Cortex of kidney (tissue), 1 donor: ENCODE measurements at places on chromosomes 7 and 10.

GRCh38 chr7:27825891-27826290 lies 85.9 kb downstream of the TAX1BP1 start:
- no peak for DNase-seq

DNA sequence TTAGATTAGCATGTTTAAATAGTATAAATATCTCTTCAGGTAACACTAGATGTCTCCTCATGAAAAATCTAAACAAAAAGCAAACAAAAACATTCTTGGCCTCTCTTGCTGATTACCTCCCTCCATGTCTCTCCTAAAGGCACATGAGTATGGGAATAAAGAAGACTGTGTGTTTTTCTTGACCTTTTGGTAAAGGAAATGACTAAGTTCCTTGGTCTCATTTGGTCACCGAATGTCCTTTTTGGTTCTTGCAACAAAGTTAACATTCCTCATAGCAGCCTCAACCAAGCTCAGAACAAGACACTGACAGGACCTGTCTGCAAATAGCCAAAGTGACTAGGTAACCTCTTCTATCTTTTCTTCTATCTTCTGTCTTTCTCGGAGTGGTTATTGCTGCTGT lies 35.5 kb downstream of the POM121L12 start:
- DNase-seq: no peak

- DNase-seq: no peak
Measured at GRCh38 chr7:155408651-155409586, 49.0 kb upstream of the EN2 start.

DNA sequence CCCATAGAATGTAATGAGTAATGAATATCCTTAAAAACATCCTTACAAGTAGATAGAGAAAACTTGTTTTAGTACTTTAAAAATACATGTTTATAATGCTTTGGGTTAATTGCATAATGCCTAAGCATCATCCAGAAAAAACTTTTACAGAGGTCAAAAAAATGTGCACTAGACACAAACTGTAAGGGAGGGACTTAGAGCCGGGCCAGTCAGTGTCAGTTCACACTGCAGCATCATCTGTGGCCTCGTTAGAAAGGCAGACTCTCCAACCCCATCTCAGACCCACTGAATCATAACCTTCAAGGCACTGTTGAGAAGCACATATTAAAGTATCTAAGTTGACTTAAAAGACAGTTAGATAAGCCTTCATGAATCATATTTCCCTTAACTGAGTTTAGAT lies 230.1 kb upstream of the PRPS1L1 start:
- no peak for DNase-seq

- DNase-seq: no peak
Measured at GRCh38 chr10:87634311-87634710, 25.4 kb upstream of the PAPSS2 start.

- no peak for DNase-seq
Measured at GRCh38 chr10:75000748-75001321, 110.6 kb upstream of the SAMD8 start.

DNA sequence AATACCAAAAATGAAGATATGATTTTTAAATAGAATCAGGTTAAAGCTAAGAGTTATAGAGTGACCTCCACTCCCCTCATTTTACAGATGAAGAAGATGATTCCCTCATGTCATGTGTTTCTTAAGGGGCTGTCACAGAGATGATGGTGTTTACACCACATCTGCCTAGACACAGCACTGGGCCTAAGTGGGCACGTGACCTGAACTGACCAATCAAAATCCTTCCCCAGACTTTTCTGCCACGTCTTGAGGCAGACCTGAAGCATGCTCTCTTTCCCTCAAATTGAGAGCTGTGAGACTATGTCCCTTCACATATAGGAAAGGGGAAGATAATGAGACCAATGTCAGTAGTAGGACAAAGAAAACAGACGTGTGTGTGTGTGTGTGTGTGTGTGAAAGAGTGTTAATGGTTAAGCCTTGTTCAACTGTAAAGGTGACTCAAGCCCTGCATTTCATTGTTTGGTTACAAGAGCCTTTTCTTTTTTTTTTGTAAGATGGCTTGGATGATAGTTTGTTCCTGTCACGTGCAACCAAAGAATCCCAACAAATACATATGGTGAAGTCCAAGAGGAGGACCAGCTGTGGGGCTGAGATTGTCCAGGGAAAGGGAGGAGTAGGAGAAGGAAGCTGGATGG lies 172.8 kb upstream of the AOAH start:
- DNase-seq: no peak

- DNase-seq: no peak
Measured at GRCh38 chr7:141325275-141325674, 225.9 kb upstream of the AGK start.

DNA sequence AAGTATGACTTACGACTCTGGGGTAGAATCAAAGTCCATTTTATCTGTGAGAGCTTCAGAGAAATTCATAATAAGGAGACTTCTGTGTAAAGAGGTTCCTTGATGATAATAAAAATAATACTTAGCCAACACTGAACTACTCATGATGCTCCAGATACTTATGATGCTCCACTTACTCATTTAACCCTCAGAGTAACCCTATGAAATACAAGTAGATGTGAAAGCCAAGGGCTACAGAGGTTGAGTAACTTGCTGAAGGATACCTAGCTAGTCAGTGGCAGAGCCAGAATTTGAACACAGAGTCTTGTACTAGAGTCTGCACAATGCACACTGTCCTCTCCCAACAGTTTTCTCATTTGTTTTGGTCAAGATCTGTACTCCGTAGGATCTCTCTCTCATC lies 89.5 kb downstream of the HECW1 start:
- no peak for DNase-seq
